ENCODE measurements at places on chromosomes 7 and 10. TPM values are rescaled to one million over a fixed set of nuclear protein-coding genes. Genes with fewer than 3 reads are reported as not detected.

RET gene
- 9.5 TPM for total RNA-seq

IL2RA gene
- total RNA-seq = not detected

DNA sequence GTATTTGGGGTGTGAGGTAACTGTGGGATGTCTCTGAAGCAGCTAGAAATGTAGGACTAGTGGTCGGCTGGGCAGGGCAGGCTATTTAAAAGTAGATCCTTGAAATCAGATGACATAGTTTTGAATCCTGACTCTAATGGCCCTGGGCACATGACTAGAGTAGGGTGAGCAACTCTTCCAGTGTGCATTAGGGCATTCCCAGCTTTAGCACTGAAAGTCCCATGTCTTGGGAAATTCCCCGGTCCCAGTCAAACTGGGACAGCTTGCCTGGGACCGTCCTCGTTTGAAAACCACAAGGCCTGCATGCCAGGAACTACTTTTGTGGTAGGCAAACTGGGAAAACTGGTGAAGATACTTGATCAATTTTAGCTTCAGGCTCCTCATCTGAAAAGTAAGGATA lies 255.3 kb downstream of the PTEN start:
- no peak for DNase-seq
- no peak overlapping the region for H3K27ac ChIP-seq
- H3K4me3 ChIP-seq = no peak overlapping the region

GRCh38 chr7:18685971-18686370 lies 190.4 kb downstream of the HDAC9 start:
- H3K27me3 ChIP-seq = no peaks in the 10 kb centered on the region
- no peak for DNase-seq
- no peak overlapping the region for H3K27ac ChIP-seq
- no peak overlapping the region for H3K4me3 ChIP-seq

- peaks cover 15% of the 10 kb centered on the region for H3K4me1 ChIP-seq
- H3K36me3 ChIP-seq = no peaks in the 10 kb centered on the region
- H3K27ac ChIP-seq = no peak overlapping the region
- H3K4me3 ChIP-seq = no peak overlapping the region
These were observed 154.9 kb upstream of the ITGB1 start for GRCh38 chr10:33112831-33113455.

- H3K27me3 ChIP-seq = no peaks in the 10 kb centered on the region
- H3K4me3 ChIP-seq = no peak overlapping the region
- no peaks in the 10 kb centered on the region for H3K36me3 ChIP-seq
- no peak for DNase-seq
- no peaks in the 10 kb centered on the region for H3K4me1 ChIP-seq
These were observed 11.1 kb upstream of the GLCCI1 start for GRCh38 chr7:7957513-7957912.

DNA sequence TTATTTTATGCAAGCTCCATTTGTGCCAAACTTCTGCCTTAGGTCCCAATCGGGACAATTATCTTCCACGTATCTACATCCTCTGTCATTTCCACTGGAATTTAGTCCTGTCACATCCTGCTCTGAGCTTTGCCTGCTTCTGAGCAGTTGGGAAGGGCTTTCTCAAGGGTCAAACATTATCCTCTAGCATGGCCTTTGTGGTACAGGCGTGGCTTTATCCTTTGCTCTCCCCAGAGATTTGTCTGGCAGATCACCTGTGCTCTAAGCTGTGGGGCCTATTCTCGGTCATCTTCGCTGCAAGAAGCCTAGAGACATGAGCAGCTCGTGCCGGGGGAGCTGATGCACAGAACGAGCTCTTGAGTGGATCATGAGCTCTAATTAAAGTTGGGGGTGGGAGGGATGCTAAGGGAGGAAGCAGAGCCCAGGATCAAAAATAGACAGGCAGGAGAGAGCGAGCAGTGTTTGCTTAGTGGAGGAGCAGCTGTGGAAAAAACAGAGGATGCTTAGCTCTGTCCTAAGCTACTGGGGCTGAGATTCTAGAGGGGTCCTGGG lies 19.8 kb upstream of the TMEM273 start:
- H3K27me3 ChIP-seq = no peaks in the 10 kb centered on the region
- no peak overlapping the region for H3K4me3 ChIP-seq
- no peak overlapping the region for H3K27ac ChIP-seq
- no peaks in the 10 kb centered on the region for H3K36me3 ChIP-seq
- no peaks in the 10 kb centered on the region for H3K4me1 ChIP-seq

- no peak overlapping the region for H3K4me3 ChIP-seq
- H3K36me3 ChIP-seq = no peaks in the 10 kb centered on the region
- no peak for DNase-seq
- H3K27me3 ChIP-seq = no peaks in the 10 kb centered on the region
- H3K27ac ChIP-seq = no peak overlapping the region
These were observed 14.9 kb upstream of the GIMAP8 start for GRCh38 chr7:150435390-150436073.

Data from testis (tissue), 5 donors.